Endodermal cell (in vitro differentiated cells): ENCODE measurements at places on chromosomes 16 and 17.

GRCh38 chr16:61834082-61834481, 202.2 kb downstream of the CDH8 start:
- DNase-seq: no peak

- no peak for DNase-seq
These were observed 18.9 kb downstream of the OGFOD1 start for GRCh38 chr16:56470232-56470631.

GRCh38 chr16:84588991-84589390, 28.9 kb downstream of the COTL1 start:
- no peak for DNase-seq

- no peak for DNase-seq
These were observed 6.2 kb upstream of the TMEM235 start for GRCh38 chr17:78225088-78225865.

- DNase-seq: no peak
These were observed 1.8 kb downstream of the ZC3H7A start for GRCh38 chr16:11794996-11795886.

GRCh38 chr17:75517297-75517865, 1.1 kb downstream of the TSEN54 start:
- DNase-seq: peak; percentile 83
